ENCODE measurements at places on chromosomes 6 and 20.

DNA sequence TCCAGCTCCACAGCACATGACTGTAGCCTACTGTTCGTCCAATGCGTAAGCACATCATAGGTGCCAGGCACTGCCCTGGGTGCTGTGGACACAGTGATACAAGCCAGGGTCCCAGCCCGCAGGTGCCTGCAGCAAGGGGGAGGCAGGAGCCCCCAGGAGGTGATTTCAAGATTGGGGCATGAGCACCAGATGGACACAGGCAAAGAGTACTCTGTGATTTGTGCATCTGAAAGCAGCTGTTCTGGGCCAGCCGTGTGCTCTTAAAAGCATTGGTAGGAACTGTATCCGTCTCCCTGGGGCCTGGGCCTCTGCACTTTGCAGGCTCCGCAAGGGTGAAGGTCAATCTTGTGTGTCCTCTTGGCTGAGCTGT lies 149.8 kb downstream of the SYCP2 start:
- no peak for DNase-seq

DNA sequence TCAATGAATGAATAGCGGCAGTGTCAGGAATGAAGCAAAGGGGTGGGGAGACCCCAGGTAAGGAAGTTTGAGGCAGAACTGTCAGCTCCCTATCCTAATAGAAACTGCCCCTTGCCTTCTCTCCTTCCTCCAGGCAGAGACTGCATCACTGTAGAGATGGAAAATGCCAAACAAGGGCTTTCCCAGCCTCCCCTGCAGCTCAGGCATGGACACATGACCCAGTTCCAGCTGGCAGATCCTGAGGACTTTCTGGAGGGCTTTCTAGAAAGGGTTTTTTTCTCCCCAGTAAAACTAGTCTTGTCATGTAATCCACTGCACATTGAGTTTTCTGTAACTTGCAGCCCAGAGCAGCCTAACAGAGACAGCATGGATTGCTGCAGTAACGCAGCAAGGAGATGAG lies 17.9 kb upstream of the PNPLA1 start:
- no peak for DNase-seq

DNA sequence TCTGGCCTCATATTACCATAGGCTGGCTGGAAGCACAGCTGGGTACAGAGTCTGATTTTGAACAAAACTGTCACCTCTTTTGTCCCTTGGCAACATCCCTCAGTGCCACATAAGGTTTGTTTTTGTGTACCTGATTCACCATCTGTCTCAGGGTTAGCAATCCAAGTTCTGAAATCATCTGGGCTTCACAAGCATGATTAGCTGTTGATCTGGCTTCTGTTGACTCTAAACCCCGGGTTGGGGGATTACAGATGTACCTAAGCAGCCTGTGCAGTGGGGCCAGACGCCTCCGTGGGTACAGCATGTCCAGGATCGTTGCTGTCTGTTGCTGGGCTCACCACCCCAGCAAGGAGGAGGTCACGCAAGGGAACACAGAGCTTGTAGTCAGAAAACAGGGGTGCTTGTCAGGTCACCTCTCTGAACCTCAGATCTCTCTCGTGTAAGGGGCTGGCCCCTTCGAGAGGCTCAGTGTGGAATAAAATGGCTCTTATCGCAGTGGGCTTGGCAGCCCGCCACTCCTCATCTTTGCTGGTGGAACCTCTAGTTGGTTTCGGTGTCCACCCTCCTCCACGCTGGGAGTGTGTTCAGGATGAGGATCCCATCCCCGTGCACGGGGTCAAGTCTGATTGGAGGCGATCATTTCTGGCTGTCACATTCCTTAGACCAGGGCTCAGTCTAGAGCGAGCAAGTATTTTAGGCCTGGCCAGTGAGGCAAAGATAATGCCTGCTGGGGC lies 39.2 kb upstream of the ZNF831 start:
- no peak for DNase-seq

GRCh38 chr6:159360306-159360705 lies 191.1 kb downstream of the FNDC1 start:
- DNase-seq: no peak

DNA sequence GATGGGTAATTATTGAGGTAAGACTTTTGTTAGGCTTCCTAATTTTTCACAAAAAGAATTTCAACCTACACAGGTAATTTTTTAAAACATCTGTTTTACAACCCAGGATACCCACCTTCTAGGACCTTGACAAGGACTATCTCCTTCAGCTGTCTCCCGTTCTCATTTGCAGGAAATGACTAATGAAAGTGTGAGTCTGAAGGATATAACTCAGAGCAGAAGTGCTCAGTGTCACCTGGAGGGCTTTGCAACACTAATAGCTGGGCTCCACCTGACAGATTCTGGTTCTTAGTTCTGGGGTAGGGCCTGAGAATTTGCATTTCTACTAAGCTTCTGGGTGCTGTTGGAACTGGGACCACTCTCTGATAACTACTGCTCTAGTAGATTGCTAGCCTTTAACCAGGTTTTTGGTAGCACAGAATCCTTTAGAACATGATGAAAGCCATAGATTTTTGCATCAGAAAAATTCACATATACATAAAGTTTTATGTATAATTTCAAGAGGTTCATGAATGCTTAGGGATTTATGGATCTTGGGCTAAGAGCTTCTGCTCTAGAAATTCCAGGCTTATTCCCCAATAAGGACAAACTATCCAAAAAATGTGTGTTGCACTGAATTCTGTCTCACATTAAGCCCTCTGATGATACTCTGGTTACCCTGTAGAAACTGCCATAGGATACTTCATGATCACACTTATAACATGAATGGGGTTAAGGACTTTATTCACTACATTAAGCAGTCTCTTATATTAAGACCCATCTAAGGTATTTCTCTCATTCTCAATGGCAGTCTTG lies 30.3 kb downstream of the AK9 start:
- no peak for DNase-seq

- no peak for DNase-seq
These were observed 83.5 kb downstream of the ASXL1 start for GRCh38 chr20:32441638-32442037.

DNA sequence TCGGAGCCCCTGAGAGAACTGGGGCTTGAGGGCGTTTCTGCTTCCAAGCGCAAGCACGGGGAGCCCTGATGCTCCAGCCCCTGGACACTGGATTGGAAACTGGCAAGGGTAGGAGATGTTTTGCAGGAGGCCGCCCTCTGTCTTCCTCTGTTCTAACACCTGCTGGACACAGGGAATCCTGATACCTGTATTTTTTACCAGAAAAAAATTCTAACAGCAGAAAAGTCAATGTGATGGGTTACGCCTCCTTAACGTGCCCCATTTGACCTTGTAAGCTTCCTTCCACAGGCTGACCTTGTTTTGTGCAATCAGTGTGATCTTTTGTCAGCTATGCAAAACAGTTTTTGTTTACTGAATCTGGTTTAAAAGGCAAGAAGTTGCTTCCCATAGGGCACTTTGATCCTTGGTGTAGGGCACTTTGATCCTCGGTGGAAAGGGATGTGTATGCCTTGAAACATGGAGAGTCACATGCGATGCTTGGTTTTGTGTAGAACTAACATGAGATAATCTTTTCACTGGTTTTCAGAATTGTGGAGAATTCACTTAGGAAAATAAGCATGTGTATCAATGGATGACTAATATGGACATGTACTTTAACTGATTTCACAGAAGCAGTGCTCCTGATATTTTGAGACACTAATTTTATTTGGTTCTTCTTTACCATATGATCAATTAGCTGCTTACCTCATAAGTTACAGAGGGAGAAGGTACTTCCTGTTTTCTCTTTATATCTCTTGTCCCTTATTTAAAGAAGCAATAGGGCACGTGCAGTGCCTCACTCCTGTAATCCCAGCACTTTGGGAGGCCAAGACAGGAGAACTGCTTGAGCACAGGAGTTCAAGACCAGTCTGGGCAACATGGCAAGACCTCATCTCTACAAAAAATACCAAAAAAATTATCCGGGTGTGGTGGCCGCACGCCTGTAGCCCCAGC lies 59.9 kb upstream of the MAP3K4 start:
- DNase-seq: no peak

- no peak for DNase-seq
These were observed 60.6 kb downstream of the SSR1 start for GRCh38 chr6:7252390-7252789.

GRCh38 chr6:37608587-37608986 lies 89.1 kb downstream of the MDGA1 start:
- DNase-seq: no peak

DNA sequence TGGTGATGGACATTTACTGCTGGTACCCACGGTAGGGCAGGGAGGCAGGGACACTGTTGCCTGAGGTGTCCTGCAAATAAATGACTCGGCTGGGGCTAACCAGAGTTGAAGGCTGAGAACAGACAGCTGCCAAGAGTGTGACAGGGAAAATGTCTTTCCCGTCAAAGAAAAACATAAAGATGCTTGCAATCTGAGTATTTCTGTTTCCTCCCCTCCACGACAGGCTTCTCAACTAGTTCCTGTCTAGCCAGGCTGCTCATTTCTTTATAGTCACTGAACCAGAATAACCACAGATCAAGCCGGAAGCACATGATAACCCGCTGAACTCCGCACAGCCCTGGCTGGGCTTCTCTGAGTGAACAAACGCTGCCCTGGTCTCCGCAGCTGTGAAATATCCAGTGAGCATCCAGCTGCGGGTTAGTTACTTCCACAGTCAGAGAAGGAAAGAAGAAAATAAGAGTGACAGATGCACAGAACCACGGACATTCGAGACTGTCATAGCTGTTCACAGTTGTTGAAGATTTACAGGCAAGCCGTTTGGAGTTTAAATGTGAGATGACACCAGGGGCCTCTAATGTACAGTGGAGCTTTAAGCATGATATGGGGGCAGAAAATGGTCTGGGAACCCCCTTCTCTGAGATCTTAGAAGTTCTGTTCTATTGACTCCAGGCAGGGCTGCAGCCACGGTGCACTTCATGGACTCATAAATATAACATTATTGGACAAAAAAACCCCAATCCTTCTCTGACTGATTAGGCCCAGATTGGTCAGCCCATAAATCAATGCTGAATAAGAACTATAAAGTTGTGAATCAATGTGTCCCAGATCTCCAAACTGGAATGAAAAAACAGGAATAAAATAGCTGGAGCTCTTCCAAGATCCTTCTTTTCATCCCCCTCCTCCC lies 299.9 kb upstream of the SUPT3H start:
- peak; percentile 46 for DNase-seq

- DNase-seq: no peak
These were observed 100.8 kb upstream of the SLC35B3 start for GRCh38 chr6:8536122-8536521.

- no peak for DNase-seq
These were observed 11.3 kb upstream of the CCR6 start for GRCh38 chr6:167111597-167111996.

DNA sequence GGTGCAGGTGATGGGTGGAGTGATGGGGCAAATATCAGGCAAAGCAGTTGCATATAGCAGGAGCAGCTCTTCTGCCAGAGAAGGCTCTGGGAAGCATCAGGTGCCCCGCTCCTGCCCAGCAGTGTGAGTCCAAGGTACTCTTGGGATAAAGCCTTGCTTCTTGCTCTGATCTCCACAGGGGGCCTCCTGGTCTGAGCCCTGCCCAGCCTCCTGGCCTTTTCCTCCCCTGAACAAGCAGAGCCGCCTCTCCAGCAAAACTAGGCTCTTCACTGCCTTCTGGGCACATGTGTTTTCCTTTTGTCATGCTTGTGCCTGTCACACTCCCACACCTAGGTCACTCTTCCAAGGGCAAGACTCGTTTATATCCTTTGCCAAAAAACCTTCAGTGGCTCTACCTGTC lies 34.3 kb downstream of the SIRPA start:
- DNase-seq: no peak

DNA sequence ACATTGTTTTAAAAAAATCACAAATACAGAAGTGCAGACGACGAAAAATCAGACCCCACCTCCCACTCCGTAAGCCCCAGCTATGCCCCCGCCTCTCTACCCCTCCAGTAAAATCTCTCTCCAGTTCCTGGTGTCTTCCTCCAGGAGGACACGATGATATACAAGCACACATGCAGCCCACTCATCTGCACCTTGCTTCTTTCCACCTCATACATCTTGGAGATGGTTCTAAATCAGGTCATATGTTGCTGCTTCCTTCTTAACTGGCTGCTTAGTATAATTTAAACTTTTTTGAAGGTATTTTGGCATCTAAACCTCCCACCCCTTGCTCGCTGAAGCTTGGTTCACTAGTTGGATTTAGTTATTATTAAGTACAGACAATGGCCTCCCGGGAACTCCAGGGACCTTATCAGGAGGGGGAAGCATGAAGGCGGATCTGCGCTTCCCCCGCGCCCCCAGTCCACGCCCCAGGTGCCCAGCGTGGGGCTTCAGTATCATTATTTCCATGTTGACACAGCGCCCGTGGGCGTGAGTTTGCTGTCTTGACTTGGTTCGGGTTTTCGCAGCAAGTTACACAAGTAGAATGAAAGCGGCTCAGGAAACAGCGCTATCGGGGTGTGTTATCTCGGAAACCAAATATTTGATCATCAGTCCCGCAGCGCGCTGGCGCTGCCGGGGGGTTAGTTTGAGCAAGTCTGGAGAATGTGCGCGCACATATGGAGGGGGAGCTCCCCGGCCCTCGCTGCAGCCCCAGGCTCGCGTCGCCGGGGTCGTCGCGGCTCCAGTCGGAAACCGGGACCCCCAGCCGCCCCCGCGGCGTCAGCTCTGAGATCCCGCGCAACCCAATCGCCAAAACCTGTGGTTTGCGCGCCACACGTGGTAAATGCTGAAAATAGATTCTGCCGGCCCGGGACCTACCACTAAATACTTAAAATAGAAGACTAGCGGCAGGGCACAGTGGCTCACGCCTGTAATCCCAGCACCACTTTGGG lies 2.3 kb downstream of the BMP7 start:
- no peak for DNase-seq

DNA sequence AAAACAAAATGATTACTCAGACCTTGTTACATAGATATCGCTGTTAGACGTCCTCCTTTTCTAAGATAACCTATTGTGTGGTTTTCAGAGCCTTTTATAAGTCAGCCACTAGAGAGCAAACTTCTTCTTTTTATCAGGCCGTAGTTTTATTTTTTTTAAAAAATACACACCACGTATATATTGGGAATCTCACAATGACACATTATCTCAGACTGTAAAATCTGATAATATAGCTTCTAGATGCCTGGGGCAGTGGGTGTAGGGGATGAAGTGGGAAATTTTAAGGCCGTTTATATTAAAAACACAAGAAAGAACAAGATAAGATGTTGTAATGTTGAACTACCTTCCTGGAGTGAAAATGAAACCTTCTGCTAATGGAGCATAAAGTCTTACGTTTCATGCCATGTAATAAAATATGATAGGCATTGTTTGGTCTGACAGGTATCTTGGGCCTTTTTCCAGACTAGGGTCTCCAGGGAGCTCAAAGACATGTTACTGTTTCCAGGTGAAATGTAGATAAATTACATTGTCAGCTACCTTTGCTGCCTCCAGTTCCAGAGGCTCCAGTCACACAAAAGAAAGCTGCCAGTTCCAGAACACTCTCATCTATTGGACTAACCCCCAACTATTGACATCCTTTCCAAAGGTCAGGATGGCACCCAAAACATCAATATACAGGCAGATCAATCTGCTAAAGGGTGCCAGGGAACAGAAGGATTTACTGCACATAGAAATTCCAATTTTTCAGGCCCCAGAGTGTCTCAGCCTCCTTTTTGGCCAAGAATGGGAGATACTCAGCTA lies 130.2 kb upstream of the AKIRIN2 start:
- no peak for DNase-seq

DNA sequence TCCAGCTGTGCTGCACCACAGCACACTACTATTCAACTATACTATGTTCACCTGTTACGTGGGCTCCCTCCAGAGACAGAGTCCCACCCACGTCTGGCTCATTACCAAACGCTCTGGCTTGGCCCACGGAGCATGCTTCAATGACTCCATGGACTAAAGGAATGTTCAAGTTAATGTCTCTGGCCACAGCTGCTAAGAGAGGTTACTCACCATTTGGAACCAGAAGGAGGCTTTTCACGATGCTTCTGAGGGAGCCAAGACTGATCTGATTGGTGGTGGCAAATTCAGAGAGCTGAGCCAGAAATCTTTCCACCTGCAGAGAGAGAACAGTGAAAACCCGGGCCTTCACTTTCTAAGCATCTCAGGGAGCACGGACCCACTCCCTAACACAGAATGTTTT lies 15.6 kb downstream of the COMMD7 start:
- no peak for DNase-seq
